ENCODE measurements at places on chromosomes 16 and 17.

GRCh38 chr16:81571592-81572385, 127.2 kb downstream of the CMIP start:
- DNase-seq, result no peak

- DNase-seq, result no peak
Observed at GRCh38 chr16:55464375-55464774, 14.6 kb upstream of the MMP2 start.

GRCh38 chr17:3222505-3222904, 15.0 kb downstream of the OR1A1 start:
- DNase-seq, result no peak

DNA sequence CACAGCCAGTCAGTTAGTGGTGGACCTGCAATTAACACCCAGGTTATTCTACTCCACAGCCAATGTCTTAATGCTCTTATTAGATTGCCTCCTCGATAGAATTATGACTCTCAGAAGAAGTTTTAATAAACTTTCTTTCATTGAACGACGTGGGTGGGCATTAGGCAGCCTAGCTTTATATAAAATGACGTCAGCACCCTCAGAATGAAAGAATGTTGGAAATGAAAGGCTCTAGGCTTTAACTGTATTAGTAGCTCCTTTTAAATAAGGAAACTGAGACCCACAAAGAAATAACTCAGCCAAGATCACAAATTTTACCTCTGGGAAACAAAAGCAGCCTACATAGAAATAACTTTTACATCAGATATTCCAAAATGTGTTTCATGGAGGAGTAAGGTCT, 91.3 kb upstream of the CLEC3A start:
- no peak for DNase-seq

GRCh38 chr17:35447499-35447898, 1.1 kb downstream of the SLFN13 start:
- no peak for DNase-seq

DNA sequence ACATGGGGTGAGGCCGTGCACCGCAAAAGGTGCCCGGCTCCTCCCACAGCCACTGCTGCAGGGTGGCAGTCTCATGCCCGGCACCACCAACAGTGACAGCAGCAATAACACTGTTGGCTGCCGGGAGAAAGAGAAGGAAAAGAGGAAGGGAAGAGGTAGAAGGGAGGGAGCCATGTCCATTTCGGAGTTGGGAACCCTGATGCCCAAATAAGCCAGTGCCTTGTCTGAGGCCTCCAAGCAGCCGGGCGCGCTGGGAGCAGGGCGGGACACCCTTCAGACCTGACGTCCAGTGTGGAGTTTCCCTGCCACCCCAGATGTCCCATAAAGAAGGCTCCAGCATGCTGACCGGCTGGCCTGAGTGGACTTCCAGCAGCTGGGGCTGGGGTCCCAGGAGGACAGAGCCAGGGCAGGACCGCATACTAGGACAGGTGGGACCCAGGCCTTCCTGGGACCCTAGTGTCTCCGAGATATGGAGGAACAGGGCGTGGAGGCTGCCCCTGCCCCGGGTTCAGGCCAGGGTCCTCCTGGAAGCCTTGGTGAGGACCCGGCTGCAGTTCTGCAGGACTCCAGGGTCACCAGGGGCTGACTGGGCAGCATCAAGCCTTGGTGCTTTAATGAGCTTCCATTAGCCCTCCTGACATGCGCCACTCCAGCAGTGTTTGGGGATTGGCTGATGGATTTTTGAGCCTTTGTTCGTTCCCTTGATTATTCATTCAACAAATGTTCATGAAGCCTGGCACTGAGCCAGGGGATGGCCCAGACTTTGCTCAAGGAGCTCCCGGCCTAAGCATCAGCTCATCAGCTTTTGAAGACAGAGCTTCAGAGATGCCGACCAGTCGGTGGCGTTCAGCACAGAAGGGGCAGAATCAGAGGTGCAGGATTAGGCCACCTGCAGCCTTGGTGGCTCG, 223.6 kb upstream of the CIBAR2 start:
- DNase-seq, result no peak

DNA sequence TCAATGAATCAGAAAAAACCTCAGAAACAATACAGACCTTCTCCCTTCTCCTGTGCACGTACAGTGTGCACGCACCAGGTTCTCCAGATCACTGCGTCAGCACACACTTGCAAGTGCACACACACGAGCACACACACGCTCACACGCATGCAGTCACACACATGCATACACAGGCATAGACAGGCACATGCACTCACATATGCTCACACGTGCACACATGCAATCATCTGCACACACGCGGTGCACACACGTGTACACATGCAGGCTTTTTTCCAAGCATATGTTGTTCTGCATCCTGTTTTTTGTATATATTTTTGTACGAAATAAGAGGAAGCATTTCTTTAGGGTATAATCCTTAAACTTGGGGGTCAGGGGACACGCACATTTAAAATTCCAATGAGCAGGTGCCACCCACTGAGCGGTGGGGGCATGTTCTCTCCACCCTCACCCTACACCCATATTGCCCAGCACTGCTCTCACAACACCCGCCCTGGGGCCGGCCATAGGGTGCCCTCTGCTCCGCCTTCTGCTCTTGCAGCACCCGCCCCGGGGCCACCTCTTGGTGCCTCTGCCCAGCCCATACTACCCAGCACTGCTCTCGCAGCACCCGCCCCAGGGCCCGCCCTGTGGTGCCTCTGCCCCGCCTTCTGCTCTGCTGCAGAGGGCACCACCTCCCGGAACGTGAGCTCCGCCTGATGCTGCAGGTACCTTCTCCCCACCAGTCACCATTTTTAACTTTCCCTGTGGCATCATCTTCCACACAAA, 20.9 kb downstream of the KLHDC4 start:
- no peak for DNase-seq

GRCh38 chr16:19172098-19172780, 4.2 kb downstream of the SYT17 start:
- DNase-seq, result peak; percentile 68

DNA sequence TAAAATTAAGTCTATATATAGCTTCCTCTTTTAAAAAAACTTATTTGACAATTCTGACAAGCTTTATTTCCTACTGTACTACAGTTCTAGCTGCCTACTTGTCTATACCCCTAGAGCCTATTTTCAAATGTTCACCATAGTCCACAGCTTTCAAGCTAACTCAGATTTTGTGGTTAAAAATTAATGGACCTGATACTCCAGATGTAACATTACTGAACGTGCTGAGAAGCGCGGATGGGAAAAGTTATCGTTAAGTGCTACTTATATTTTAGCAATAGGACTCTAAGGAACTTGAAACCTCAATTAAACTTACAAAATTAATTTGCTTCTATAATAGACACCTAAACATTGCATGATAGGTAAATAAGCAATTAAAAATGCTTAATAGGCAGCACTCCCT, 31.2 kb downstream of the GNA13 start:
- no peak for DNase-seq

- DNase-seq, result no peak
Observed at GRCh38 chr16:1221628-1222552, 3.2 kb downstream of the TPSG1 start.

DNA sequence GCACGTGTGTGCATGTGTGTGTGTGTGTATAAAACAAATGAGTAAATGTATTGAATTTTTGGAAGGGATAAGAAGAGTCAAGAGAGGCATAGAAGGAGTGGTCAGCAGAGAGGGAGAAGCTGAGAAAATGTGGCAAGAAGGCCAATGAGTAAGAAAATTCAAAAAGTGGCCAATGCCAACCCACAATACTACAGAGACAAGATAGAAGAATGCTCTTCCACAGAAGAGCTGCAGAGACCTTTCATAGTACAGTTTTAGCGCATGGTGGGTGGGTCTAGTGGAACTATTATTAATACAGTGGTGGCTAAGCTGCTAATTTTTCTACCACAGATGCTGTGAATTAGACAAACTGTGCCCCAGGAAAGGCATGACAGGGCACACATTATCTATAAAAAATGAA, 233.5 kb downstream of the NTN1 start:
- no peak for DNase-seq

- no peak for DNase-seq
Observed at GRCh38 chr16:27238016-27238587, 30.5 kb downstream of the NSMCE1 start.

DNA sequence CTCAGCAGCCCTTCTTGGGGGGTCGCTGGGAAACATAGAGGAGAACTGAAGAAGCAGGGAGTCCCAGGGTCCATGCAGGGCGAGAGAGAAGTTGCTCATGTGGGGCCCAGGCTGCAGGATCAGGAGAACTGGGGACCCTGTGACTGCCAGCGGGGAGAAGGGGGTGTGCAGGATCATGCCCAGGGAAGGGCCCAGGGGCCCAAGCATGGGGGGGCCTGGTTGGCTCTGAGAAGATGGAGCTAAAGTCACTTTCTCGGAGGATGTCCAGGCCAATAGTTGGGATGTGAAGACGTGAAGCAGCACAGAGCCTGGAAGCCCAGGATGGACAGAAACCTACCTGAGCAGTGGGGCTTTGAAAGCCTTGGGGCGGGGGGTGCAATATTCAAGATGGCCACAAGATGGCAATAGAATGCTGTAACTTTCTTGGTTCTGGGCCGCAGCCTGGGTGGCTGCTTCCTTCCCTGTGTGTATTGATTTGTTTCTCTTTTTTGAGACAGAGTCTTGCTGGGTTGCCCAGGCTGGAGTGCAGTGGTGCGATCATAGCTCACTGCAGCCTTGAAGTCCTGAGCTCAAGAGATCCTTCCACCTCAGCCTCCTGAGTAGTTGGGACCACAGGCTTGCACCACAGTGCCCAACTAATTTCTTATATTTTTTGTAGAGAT, 3.4 kb downstream of the STH start:
- DNase-seq, result peak; percentile 69

- DNase-seq, result no peak
Observed at GRCh38 chr17:79681628-79682261, 49.0 kb upstream of the ENPP7 start.

GRCh38 chr17:59620064-59620359, 317 bp downstream of the CLTC start:
- no peak for DNase-seq

DNA sequence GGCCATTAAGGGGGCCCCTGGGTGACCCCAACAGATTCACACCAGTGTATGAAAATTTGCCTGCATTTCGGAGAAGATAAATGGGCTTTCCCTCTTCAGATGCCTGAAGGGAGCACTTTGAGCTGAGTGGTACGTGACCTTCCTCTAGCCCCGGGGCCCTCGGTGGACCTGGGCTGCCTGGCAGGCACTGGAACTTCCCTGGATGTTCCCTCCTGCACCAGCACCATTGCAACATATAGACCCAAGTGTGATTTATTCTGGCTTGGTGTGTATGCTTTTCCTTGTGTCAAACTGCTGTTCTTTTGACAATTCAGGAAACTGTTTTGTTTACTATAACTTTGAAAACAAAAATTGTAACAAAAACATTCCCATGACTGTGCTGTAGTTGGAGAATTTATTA, 93.8 kb downstream of the TNFRSF13B start:
- DNase-seq, result peak; percentile 60

DNA sequence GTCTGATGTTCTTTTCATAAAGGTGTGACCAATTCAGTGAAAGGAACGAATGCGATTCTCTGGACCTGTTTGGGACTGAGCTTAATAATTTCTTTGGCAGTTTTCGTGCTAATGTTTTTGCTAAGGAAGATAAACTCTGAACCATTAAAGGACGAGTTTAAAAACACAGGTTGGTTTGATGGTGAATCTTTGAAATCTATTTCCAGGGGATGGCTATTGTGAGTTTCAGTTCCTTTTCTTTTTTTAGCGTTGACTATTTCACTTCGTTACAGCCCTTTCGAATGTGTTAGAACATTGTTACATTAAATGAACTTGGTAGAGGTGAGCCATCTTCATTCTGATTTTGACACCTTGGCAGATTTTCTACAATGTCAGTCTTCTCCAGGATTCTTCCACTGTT, 1.2 kb downstream of the TNFRSF17 start:
- no peak for DNase-seq

GRCh38 chr17:37191219-37191618, 184.6 kb upstream of the C17orf78 start:
- DNase-seq, result no peak

DNA sequence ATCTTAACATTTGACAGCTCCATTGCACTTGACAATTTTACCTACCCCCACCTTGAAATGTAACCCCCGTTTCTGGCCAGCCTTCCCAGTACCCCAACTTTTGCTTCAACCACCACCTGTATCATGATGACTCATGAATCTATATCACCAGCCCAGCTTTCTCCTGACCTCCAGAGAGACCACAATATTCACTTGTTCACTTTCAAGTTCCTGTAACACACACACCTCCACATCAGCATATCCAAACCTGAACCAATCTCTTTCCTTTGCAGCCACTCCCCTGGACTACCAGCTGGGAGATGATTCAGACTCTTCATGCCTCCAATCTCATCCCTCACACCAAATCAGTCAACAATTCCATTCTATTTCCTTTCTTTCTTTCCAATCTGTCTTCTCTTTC, 8.0 kb downstream of the SMG6 start:
- no peak for DNase-seq

- no peak for DNase-seq
Observed at GRCh38 chr16:24164416-24164815, 91.7 kb upstream of the CACNG3 start.

DNA sequence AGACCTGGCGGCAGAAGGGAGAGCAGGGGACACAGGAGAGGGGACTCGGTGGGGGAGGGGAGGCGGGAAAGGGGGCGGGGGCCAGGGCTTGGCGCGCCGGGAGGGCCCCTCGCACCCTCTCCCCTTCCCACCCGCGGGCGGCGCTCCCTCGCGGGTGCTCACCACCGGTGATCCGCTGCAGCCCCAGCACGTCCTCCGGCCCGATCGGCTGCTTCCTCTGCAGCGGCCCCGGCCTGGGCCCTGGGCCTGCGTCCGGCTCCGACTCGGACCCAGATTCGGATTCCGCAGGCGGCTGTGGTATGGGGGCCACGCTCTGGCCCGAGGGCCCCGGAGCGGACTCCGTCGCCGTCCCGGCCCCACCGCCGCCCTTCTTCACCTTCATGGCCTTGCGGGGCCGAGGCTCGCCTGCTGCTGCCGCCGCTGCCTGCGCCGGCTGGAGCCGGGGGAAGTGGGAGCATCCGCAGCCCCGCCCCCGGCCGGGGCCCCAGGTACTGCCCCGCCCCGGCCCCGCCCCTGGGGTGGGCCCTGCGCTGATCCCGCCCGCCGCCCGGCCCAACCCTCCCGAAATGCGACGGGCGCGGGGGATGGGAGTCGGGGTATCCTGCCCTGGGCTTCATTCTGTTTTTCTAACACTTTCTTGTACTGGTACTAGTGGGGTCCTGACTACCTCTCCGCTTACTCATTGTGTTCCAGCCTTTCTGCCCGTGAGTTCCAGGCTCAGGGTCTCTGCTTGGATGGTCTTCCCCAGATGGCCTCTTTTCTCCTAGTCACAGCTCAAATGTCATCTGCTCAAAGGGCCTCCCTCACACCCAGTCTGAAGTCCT, at the start of gene UNC119:
Gene UNC119 (minus strand): TSS at position 449 of the 824 bp plus-strand sequence. CDS start 67 bp downstream, at position 382.
- peak; percentile 74 for DNase-seq

- DNase-seq, result peak; percentile 35
Observed at GRCh38 chr17:15238057-15238456, 27.1 kb downstream of the PMP22 start.

- peak; percentile 27 for DNase-seq
Observed at GRCh38 chr16:89167425-89167941, 4.1 kb upstream of the CDH15 start.

All from trophoblast cell (in vitro differentiated cells and primary cell).